NCI-H226 (cell line): ENCODE measurements at places on chromosomes 16 and 17.
A peak's percentile ranks its signal among the peaks of the same experiment; 100 is the strongest.

DNA sequence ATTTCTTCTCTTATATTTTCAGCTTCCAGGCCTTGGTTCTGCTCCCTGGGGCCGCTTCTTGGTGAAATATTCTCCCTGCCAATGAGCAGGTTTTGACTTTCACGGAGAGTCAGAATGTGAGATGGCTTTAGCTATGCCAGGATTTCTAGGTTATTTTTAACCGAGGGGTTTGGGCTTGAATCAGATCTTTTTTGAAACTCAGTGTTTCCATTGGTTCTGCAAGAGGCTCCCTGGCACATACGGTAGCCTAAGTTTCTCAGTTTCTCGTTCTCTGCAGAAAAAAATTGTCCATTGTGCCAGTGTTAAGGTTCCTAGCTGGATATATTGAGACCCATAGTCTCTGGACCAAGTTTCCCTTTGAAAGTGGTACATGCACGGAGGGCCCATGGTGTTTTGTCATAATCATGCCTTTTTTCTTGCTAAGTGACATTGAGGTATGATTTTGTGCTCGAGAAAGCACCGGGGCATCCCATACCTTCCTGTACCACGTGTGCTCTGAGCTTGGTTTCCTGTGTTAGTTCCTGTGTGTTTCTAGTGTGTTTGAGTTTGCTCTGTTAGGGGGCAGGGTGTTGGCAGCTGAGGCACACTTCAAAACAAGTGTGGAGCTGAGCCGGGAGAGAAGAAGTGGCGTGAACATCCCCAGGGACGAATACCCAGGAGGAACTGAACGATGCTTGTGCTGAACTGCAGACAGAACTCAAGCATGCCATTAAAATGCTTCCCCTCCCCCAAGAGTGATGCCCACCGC is 127.2 kb downstream of the HS3ST3B1 start:
- no peak for DNase-seq

DNA sequence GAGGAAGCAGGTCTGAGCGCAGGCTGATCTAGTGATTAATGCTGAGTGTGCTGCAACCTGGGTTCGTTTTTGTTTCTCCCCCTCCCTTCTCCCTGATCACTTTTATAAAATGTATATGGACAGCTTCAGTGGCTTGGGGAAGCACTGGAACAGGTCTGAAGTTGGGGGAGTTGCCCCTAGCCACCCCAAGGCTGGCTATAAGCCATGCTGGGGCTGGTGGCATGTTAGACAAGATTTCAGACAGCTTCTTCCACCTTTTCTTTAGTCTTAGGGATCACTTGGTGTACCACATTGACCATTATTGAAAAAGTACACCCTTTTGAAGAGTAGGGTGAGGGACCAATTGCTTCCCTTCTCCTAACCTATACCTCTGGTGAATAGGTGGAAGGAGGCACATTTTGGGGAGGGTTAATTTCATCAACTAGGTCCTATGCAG is 3.8 kb upstream of the VAC14 start:
- no peak for DNase-seq

DNA sequence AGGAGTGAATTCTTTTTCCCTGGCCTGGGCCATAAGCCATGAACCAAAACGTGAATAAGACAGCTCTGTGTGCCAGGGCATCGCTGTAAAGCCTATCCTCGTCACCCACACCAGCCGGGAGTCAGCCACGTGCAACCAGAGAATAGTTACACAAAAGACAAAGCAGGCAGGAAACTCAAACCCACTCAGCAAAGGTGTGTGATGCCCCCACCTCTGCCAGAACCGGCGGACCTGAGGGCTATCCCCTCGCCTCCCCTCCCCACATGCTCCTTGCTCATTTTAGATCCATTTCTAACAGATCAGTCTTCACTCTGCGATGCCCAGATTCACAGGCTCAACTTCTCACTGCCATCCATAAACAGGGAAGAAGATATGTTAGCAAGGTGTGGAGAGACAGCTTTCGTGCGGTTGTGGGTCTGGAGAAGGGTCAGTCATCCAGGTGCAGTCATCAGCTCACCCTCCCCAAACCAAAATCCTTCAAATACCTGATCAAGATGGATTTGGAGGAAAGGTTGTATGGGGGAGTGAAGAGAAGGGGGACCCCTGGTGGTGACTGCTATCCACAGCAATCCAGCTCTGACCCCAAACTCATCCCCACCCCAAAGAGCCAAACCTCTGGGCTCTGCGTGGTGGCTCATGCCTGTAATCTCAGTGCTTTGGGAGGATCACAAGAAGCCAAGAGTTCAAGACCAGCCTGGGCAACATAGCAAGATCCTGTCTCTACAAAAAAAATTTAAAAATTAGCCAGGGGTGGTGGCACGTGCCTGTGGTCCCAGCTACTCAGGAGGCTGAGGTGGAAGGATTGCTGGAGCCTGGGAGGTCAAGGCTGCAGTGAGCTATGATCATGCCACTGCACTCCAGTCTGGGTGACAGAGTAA is 219.2 kb downstream of the C16orf78 start:
- no peak for DNase-seq

DNA sequence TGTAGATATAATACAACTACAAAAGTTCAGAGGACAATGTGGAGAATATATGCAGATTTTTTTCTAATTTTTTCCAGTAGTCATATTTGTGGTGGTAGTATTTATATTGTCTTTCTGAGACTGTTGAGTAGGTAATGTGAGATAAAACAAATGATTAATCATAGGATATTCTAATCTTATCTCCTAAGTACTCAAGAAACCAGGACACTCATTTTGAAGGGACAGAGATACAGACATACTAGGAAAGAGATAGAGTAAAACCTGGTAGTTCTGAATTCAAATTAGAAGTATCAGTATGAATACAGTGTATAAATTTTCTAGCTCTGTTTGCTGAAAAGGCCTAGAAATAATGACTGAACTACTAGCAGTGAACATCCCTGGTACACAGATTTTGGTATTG is 141.7 kb upstream of the ASIC2 start:
- no peak for DNase-seq

DNA sequence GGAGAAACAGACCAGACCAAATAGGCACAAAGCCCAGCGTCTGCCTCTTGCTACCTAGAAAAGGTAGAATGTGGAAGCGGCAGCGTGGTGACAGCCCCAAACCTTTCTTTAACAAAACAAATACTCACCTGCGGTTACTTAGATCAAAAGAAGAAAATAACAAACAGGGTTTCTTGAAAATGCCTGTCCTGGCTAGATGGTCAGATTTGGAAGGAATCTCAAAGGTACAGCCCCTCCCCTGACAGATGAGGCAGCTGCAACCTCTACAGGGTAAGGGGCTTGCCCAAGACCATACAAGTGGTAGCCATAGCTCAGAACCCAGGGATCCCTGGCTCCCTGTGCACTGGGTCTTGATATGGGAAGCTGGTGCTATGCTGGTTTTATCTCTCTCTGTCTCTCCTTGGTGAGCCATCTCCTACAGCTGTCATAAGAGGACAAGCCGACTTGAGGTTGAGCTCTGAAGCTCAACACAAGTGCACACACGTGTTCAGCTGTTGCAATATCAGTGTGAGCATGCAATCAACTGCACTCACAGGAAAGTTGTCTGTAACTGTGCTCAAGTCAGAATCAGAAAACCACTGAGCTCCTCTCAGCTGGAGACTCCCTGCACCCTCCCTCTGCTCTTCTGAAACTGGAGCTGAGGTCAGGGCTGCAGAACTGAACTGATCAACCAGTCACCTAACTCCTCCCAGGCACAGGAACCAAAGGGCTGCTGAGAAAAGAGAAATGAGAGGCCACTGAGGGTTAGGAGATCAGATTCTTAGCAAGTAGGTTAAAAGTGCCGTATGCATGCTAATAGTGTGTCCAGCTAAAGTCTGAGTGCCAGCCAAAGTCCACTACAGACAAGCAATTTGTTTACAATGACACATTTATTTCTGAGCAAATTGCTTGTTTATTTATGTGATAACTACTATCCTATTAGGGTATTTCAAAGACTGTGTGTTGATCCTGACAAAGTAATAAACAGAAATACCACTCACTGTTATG is 6.1 kb upstream of the RNF157 start:
- DNase-seq: no peak

DNA sequence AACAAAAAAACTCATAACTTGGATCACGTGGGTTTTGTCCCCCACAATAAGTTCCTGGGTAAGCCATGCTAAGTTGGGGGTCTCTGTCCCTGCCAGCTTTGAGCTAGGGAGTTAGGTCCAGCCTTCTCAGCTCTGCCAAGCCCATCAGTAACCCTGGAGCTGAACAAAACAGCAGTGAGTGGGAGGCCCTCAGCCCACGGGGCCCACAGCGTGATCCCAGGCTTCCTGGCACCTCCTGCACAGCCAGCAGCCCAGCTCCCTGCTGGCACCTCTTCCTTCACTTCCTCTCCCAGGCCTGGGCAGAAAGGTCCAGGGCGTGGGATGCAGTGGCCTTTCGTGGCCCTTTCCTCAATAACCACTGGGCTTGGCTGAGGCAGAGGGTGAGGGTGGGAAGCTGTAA is 35.5 kb upstream of the CDC42EP4 start:
- DNase-seq: peak; percentile 33

DNA sequence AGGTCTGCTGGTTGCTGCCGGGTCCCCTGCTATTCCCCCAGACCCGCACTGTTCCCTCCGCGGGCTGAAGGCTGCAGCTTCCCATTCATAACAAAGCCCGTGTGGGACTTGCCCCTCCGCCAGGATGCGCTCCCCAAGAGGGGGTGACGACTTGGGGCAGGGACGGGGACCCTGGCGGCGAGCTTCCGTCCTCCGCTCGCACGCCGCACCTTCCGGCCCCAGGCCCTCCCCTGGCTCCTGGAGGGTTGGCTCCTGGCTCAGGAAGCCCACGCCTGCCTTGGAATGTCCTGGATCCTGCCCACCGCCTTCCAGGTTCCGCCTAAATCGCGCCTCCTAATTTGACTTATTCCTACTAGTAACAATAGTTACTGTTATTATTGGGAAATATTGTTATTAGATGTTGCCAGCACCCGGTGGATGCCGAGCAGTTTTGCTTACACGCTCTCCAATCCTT is 1.1 kb upstream of the TFAP4 start:
- peak; percentile 60 for DNase-seq

GRCh38 chr16:80899809-80900592 is 95.6 kb upstream of the CDYL2 start:
- peak; percentile 95 for DNase-seq

DNA sequence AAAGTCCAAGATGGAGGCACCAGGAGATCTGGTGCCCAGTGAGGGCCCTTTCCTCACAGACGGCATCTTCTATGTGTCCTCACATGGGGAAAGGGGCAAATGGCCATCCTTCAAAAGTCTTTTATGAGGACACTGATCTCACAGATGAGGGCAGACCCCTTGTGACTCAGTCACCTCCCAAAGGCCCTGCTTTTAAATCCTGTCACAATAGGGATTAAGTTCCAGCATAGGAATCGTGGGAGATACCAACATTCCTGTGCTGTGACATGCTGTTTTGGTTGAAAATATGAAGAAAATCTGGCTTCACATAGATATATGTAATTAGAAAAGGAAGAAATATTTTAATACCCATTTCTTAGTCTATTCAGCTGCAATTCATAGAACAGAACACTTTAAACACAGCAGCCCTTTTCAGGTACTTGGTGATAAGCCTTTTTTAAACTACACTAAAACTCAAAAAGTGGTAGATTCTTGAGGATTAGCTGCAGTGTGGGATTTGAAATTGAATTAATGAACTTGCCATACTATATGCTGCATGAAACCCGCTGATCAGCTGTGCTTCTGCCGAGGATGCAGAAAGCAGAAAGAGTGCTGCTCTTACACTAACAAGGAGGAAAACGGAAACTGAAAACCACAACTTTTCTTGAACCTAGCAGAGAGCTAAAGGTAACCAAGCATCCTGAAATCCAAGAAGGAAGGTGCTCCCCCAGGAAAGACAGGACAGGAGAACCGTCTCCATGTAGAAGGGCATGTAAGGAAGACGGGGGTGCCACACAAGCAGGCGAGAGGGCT is 32.7 kb downstream of the VPS53 start:
- DNase-seq: no peak
